ENCODE measurements at places on chromosomes 7 and 10. TPM values are rescaled to one million over a fixed set of nuclear protein-coding genes. Genes with fewer than 3 reads are reported as not detected.

SYT15B gene
- 0.24 TPM for total RNA-seq

ARHGEF35 gene
- 1.2 TPM for total RNA-seq

PVRIG gene
- not detected for total RNA-seq

ZNF727 gene
- total RNA-seq = not detected

ICA1 gene
- 3.1 TPM for total RNA-seq

NOS3 gene
- total RNA-seq = 4.5 TPM

MASTL gene
- 17.3 TPM for total RNA-seq

SHH gene
- total RNA-seq = 0.52 TPM

GALNT11 gene
- 21.3 TPM for total RNA-seq

DDC gene
- 0.24 TPM for total RNA-seq

KIAA1549 gene
- 1.9 TPM for total RNA-seq

SPDYE8 gene
- total RNA-seq = not detected

TBATA gene
- total RNA-seq = not detected

SNX10 gene
- total RNA-seq = 0.26 TPM

PON3 gene
- total RNA-seq = not detected

CLCN1 gene
- 0.13 TPM for total RNA-seq

TCAF2 gene
- total RNA-seq = 1.7 TPM

Measured in epithelial cell of alveolus of lung (primary cell).